Amygdala (tissue), 56 donors: ENCODE measurements at places on chromosomes 2 and 18.

DNA sequence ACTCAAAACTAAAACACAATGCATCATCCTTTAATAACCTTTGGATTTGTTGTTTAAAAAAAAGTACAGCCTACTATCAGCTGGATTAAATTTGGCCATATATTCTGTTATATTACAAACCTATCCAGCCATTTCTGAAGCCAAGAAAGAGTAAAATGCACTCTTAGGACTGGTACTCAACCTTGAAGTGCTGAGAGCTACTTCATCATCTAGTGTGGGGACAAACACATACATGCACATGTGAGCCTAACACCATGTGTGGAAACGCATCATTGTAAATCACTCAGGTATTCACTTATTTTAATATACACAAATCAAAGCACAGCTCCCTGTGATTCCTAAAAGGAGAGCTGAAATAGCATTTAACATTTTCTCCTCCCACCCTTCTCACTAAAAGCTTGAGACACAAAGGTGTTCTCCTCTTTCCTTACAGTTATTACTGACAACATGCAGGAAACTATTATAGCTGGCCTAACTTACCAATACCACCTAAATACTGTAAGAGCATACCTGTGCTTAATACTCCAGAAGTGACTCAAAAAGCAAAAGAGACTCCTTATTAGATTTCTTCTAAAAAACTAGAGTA lies 7.5 kb downstream of the BAZ2B start:
- no peak for DNase-seq

GRCh38 chr2:46325182-46325928 lies 28.1 kb downstream of the EPAS1 start:
- no peak for DNase-seq

- DNase-seq = no peak
Observed at GRCh38 chr2:238127165-238128060, 11.1 kb upstream of the KLHL30 start.

DNA sequence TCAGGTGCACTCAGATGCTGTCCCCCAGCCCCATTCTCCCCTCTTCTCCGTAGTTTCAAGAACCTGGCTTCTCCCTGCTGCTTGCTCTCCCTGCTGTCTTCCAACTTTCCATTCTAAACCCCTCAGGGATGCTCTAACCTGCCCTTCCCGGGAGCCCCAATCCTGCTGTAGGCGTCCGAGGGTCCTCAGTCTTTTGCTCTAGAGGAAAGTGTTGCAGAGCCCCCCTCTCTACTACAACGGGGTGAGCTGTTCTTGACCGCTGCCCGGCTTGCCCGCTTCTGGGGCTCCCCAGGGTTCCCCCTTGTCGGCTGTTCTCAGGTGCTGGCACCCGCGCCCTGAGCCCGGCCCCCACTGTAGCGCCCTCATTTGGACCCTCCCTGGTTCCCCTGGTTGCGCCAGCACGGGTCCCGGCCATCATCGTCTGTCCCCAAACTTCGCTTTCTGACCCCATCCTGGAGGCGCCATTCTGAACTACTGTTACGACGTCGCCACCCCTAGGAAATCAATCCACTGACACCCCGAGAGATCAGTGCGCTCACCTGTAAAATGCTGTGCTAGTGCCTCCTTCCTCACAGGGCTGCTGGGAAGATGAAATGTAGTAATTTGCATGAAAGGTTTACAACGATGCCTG lies 31.9 kb upstream of the REG3G start:
- no peak for DNase-seq

DNA sequence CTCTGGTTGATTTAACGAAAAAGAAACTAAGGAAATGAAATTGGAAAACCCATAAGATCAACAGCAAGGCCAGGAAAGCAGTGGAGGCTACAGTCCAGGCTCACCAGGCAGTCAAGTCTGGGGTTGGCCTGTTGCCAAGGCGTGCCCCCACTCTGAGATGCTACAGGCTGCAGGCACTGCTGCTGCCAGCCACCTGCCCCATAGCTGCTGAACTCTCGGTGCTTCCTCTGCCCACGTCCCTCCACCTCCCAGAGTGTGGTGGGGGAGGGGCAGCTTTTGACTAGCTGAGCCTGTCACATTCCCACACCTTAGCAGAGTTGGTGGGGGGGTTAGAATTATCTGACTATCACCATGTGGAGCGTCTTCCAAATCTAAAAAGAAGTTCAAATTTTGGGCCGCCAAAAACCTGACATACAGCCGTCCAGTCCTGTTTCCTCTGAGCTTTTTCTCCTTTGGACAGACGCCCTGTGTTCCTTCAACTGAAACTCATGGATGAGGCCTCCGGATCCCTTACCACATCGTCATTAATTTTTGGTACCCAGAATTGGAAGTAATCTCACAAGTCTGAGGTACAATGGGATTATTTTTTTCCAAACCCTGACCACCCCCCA lies 3.9 kb upstream of the SH3RF3 start:
- no peak for DNase-seq

DNA sequence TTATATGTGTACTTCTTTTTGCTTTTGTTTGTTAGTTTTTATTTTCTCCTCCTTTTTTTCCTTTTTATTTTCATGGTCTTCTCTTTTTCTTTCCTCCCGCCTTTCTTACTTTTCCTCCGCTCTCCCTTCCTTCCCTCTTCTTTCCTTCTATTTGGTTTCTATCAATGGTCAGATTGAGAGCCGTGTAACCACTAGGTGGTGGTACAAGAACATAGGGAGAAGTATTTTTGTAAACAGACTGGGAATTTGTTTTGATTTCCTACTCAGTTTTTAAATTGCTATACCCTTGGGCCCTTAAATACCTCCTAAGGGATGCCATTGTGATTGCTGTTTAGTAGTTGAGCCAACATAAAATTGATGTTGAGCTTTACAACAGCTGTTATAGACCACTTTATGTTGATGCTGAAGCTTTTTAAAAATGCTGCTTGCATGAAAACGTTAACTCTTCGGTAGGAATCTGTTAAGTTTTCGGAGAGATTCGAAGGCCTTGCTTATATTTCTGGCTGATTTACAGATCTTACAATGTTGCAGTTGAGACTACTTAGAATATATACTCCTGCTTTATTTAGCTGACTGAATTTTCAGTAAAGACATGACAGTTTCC lies 124.2 kb downstream of the UBE2E3 start:
- no peak for DNase-seq

DNA sequence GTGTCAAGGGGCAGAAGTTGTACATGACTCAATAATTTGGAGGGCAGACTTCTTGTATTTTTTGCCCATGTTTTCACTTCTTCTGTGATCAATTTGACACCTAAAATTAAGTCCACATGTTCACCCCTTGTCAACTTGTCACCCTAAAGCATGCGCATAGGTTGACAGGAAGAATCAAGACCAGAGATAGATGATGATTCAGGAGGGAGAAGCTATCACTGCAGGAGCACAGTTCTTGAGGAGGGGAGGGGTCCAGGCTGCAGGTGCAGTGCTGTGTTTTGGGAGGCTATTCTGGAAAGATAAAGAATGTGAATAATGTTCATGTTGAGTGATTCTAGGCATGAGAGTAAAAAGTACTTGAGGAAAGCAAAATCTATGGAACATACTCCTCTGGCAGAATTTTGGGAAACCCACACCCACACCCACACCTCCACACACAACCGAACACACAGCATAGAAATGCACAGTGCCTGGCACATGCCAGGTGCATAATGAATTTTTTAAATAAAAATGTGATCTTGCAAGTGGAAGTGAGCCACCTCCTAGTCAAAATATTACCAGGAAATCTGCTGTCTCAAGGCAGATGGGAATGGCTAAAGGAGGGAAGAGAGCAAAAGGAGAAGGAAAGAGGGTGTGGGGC lies 249.2 kb upstream of the MEX3C start:
- DNase-seq = no peak

GRCh38 chr18:44651478-44651877 lies 29.2 kb upstream of the SETBP1 start:
- DNase-seq = no peak

DNA sequence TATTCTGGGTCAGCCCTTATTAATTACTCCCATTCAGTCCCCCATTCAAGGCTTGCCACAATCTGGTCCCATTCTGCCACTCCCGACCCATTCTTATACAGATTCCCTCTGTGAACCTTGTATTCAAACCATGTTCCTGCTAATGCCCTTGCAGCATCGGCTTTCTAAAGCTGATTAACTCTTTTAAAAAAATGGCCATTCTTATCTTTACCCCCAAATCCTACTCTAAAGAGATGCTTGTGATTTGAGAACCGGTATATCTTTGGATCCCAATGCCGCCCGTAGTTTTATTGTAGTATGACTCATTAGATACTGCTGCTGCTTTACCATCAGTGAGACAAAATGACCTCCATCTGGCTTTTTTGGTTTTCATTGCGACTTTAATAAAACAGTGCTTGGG lies 72.2 kb downstream of the XRCC5 start:
- DNase-seq = no peak

- DNase-seq = no peak
Observed at GRCh38 chr2:207711750-207712530, 500 bp downstream of the CCNYL1 start.

GRCh38 chr18:67305466-67305865 lies 211.1 kb downstream of the DSEL start:
- DNase-seq = no peak

DNA sequence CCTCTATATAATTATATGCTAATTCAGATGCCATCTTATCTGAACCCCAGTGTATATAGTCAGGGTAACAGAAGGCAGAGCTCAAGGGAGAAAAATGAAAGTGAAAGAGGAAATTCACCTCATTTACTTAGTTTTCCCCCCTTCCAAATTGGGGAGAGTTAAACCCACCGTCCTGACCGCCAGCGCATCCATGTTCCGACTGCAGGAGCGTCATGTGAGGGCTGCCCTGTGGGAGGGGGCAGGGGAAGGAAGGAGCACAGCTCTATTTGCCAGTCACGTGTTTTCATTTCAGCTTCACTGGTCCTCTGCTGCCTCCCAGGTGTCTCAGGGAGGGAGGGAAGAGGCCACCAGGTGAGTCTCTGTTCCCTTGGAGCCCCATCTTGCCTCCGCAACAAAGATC lies 13.2 kb downstream of the CNNM4 start:
- no peak for DNase-seq

- no peak for DNase-seq
Observed at GRCh38 chr2:160076914-160077313, 14.5 kb upstream of the PLA2R1 start.

GRCh38 chr18:68417826-68418225 lies 297.1 kb downstream of the TMX3 start:
- DNase-seq = no peak

DNA sequence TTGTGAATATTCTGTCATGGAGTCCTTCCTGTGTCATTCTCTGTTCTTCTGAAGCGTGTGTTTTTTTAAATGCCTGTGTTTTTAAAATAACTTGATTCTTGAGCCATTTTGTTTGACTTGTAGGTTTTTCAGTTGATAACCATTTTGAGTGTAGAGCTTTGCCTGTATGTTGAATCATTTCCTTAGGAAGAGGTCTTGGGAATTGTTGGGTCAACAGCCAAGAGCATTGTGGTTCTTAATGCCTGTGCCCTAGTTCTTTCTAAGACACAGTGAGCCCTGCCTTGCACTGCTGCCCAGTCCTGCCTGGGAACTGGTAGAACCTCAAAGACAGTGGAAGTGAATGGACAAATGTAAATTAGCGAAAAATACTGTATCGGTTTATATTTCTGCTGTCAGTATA lies 25.9 kb downstream of the RAB12 start:
- no peak for DNase-seq

DNA sequence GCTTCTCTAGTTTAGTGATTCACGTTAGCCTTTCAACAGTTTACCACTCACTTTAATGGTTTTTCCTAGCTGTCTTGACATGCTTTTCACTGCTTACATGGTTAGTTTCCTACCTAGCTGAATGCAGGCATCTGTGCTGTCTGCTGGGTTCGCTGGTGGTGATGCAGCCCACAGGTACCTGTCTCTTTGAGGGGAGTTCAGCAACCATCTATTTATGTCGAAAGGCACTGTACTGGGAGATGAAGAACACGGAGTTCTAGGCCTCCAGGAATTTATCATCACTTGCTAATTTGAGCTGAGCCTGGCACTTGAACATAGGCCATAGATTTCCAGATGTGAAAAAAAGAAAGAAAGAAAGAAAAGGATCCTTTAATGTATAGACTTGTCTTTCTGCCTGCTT lies 148.5 kb downstream of the NEDD4L start:
- DNase-seq = no peak

GRCh38 chr2:85226783-85227182 lies 93.6 kb downstream of the TCF7L1 start:
- DNase-seq = no peak

DNA sequence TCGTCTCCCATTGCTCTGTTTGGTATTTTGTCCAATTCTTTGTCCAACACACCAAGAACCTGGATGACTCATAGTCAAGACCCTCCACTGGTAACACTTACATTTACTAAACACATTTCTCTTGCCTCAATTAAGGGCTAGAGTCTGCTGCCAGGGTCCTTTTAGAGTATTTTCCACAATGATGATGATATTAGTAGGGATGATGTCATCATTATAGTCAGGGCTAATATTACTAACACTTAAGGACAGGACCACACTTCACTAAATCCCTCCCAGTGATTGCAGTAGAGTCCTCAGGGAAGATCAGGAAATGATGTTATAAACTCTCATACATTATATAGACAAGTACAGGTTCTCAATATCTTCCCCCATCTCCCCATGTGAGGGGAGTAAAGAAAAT lies 13.6 kb upstream of the SS18 start:
- DNase-seq = no peak

GRCh38 chr2:55151733-55152433 lies 80.2 kb downstream of the CLHC1 start:
- DNase-seq = no peak

- DNase-seq = no peak
Observed at GRCh38 chr2:166376873-166377272, 1.1 kb upstream of the SCN9A start.

- no peak for DNase-seq
Observed at GRCh38 chr18:22975508-22975907, 42.4 kb downstream of the RBBP8 start.

DNA sequence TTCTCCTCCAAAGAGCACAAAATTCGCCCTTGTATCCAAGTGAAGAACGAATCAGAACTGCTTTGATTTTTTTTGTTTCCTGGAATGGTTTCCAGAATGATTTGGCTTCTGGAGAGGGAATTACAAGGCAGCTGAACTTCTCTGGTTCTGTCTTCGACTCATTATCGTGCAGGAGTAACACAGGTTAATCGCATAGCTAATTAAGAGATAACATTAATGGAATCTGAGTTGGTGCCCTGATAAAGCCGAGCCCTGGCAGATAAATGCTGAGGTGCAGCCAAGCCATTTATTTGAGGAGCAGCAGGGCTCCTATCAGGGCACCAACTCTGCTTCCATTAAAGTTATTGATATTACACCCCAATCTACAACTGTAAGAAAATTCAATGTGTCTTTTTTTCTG lies 433.7 kb downstream of the ZNF521 start:
- no peak for DNase-seq
